ENCODE measurements at places on chromosomes 4 and X. TPM values are rescaled to one million over a fixed set of nuclear protein-coding genes. Genes with fewer than 3 reads are reported as not detected.

The BANK1 gene
- not detected for total RNA-seq

The NHSL2 gene
- 3.2 TPM for total RNA-seq

The MSN gene
- 286 TPM for total RNA-seq

The TLR1 gene
- total RNA-seq = not detected

The ARX gene
- total RNA-seq = not detected

The CT45A10 gene
- total RNA-seq = not detected

The SMARCA1 gene
- 36.9 TPM for total RNA-seq

The PGAM4 gene
- total RNA-seq = not detected

The MAGEA2B gene
- total RNA-seq = not detected

The STPG2 gene
- not detected for total RNA-seq

GRCh38 chrX:136094962-136095361 lies 52.4 kb upstream of the FHL1 start:
- DNase-seq = peak; percentile 13

DNA sequence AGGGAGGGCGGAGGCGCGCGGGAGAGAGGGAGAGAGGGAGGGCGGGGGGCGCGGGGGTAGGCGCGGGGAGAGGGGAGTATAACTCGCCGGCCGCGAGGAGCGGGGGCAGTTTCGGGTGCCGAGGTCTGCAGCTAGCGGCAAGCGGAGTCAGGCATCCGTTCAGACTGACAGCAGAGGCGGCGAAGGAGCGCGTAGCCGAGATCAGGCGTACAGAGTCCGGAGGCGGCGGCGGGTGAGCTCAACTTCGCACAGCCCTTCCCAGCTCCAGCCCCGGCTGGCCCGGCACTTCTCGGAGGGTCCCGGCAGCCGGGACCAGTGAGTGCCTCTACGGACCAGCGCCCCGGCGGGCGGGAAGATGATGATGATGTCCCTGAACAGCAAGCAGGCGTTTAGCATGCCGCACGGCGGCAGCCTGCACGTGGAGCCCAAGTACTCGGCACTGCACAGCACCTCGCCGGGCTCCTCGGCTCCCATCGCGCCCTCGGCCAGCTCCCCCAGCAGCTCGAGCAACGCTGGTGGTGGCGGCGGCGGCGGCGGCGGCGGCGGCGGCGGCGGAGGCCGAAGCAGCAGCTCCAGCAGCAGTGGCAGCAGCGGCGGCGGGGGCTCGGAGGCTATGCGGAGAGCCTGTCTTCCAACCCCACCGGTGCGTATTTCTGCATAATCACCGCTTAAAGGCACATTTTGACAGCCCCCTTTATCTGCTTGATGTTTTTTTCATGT lies at the start of gene POU4F2:
POU4F2 (plus strand) TSS at position 108 of the 720 bp plus-strand sequence; CDS start at position 356, 248 bp downstream.
- DNase-seq = peak; percentile 52

- DNase-seq = peak; percentile 41
Observed at GRCh38 chr4:158930639-158930972, 161.8 kb downstream of the FNIP2 start.

- DNase-seq = no peak
Observed at GRCh38 chr4:145213245-145213644, 32.9 kb upstream of the OTUD4 start.

GRCh38 chr4:134073711-134074110 lies 127.9 kb downstream of the PABPC4L start:
- DNase-seq = no peak

DNA sequence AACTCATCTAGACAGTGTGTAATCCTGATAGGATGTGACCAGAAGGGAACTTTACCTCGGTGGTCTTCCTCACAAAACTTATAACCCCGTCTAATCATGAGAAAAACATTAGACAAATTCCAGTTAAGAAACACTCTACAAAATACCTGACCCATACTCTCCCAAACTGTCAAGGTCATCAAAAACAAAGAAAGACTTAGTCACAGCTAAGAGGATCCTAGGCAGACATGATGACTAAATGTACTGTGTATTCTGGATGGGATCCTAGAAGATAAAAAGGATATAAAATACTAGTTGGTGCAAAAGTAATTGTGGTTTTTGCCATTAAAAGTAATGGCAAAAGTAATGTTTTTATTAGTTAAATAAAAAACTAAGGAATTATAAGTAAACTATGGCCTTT lies 81.6 kb downstream of the DTHD1 start:
- no peak for DNase-seq

DNA sequence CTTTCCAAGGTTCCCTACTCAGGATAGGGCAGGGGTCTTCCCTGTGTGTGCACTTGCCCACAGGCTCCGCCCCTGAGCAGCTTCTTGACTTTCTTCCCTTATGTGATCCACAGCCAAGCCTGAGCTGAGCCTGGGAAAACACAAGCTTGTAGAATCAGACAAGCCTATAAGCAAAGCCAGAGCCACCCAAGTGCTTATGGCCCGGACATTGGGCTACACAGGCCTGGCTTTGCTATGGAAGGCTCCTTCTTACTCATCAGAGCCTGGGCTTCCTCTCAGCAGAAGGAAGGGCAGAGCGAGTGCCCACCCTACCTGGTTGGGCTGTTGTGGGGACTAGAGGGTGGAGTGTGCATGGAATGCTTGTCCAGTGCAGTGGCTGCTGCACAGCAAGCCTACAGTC lies 1.3 kb upstream of the TNIP2 start:
- no peak for DNase-seq

GRCh38 chrX:149631234-149632165 lies at the start of gene TMEM185A:
TMEM185A (minus strand) TSS chrX:149631792; CDS start chrX:149631580, 212 bp downstream.
- peak; percentile 71 for DNase-seq

GRCh38 chrX:29587107-29587506 lies 628.3 kb upstream of the MAGEB2 start:
- DNase-seq = no peak

DNA sequence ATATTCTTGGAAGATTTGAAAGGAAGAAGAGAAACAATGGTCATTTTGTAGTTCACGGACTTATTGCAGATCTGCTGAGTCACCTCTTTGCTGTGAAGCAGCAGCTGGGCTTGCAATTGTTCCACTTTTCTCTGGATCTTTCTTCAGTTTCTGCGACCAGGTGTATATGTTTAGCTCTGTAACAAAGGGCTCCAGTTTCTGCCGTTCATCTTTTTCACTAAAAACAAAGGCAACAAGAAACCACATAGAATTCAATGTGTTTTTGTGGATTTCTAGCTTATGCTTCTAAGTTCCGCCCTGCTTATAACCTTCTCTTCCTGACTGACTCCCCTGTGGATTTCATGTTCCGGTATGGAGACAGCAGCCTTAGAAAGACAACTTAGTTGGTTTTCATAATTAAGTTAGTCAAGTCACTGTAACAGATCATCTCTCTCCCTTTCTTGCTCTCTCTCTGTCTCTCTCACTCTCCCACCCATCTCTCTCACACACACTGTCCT lies 121.6 kb upstream of the EPHA5 start:
- peak; percentile 15 for DNase-seq

DNA sequence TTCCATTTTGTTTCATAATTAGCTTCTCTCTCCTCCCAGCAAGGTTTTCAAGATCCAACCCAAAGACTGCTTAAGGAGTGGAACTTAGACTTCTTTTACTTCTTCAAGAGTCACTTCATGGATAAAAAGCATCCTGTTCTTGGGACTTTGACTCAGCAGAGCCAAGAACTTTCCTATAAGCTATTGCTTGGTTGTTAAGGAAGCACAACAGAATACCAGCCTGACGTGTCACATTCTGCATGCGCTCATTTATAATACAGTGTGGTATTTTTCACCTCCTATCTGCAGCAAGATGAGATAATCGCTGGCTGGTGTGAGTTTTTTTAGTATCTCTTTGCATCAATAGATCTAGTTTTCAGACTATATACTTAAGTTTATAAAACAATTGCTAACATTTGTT lies 152.1 kb downstream of the PALLD start:
- peak; percentile 85 for DNase-seq

DNA sequence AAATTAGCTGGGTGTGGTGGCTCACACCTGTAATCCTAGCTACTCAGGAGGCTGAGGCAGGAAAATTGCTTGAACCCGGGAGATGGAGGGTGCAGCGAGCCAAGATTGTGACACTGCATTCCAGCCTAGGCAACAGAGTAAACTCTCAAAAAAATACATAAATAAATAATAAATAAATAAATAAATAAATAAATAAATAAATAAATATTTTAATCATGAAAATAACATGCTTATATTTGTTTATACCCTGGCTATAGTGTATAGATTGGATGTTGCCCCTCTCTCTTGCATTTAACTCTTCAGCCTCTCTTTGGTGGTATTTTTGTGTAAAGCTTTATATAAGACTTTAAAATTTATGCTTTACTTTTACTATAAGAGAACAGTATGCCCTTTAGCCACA lies 51.8 kb downstream of the KCNIP4 start:
- no peak for DNase-seq

DNA sequence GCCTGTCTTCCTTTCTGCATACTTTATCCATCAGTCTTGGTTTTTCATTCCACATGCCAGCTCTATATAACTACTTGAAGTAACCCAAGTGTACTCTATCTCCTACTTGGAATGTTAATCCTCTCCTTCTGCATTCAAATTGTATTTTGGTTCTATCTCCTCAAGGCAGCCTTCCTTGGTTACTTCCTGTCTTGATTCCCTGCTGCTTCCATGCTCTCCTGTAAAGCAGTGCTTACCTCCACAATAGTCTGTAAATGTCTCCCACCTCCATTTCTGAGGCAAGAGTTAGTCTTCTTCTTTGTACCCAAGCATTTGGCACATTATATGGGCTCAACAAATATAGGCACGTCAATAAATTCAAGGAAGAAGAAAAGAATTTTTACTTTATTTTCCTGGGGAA lies 298.4 kb downstream of the ARHGAP24 start:
- DNase-seq = no peak

GRCh38 chr4:113504422-113504821 lies 257.1 kb downstream of the CAMK2D start:
- no peak for DNase-seq

DNA sequence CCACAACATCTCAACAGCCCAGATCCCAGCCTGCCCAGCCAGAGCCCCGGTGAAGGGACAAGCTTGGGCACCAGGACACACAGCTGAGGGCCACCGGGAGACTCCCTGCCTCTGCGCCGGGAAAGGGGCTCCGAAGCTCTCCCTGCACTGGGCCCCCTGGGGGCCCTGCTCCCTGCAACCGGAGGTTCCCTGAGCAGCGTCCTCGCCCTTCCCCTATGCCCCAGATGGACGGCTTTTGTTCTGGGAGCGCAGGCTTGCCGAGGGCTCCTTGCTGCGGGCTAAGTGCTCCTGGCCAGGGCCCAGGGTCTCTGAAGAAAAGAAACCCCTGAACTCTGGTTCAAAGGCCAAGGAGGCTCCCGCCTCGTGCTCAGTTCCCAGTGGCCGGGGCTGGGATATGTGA lies 899 bp upstream of the ZFP92 start:
- no peak for DNase-seq

- no peak for DNase-seq
Observed at GRCh38 chr4:95550115-95550987, 1.6 kb upstream of the UNC5C start.

GRCh38 chrX:135432881-135433521 lies 11.3 kb downstream of the SMIM10L2A start:
- no peak for DNase-seq

GRCh38 chrX:40063555-40063954 lies 34.2 kb downstream of the BCOR start:
- DNase-seq = no peak

- no peak for DNase-seq
Observed at GRCh38 chr4:168516841-168517240, 20.0 kb downstream of the PALLD start.

- peak; percentile 36 for DNase-seq
Observed at GRCh38 chrX:112851806-112852205, 11.2 kb upstream of the AMOT start.

DNA sequence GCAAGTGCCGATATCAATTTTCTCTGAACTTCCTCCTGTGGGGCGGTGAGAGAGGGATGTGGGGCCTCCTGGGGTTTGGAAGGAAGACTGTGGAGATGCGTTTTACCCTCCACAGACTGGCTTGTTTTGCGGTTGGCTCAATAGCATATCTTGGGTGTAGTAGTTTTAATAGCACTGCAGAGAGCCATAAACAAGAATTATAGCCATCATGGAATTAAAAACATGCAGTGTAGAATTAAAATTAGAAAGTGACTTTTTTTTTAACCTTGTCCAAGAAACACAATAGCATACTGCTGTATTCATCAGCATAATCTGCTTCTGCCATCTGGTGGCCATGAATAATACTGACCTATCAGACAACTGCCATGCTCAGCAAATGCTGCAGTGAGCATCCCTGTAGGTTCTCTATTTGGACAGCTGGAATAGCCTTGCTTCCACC lies 47.3 kb upstream of the SCML1 start:
- peak; percentile 66 for DNase-seq

DNA sequence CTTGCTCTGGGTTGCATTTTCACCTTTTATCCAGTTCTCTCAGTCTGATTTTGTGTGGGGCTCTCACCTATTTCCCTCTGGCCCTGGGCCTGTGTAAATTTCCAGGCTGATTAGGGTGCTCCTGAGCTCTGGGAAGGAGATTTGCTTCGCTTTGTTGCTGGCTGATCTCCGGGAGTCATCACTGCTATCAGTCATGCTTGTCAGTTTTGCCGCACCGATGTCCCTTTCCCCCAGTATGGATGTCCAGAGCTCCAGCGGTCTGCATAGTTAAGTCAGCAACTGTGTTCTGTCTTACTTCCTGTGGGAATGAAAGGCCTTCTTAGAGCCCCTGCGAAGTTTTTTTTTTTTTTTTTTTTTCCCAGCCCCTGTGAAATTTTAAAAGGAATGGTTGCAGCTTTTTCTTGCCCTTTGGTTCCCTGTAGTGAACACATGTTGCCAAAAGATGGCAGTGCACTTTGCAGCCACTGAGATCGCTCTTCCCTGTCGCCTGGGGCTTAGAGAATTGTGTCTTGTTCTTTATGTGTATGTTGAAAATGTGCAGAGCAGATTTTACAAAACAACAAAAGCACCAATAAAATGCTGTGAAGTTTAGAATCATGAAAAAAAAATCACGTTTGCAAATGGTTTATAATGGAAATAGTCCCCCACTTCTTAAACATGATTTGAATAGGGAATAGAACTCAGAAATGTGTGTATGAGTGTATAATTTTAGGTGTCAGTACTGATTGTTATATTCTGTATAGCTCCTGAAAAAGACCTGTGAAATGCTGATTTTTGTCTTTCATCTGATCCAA lies 109.1 kb upstream of the SLC4A4 start:
- peak; percentile 79 for DNase-seq

GRCh38 chr4:96736352-96736889 lies 896.5 kb downstream of the PDHA2 start:
- peak; percentile 2 for DNase-seq

- DNase-seq = peak; percentile 85
Observed at GRCh38 chrX:22365460-22365859, 92.7 kb downstream of the CBLL2 start.

GRCh38 chr4:159185591-159186023 lies 82.7 kb downstream of the RAPGEF2 start:
- peak; percentile 14 for DNase-seq

DNA sequence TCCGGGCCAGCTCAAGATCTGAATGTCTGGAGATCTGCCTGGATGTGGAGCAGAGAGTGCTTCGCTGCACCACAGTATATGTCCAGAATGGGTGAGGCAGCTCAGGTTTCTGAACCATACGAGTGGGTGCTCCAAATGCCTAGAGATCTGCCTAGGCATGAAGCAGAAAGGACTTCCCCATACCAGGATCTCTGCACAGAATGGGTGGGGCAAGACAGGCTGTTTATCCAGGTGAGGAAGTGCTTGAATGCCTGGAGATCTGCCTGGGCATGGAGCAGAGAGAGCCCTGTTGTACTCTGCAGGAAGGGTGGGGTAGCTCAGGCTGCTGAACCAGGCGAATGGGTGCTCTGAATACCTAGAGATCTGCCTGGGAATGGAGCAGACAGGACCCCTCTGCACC lies 45.4 kb upstream of the MAGEC2 start:
- DNase-seq = no peak

Data from GM23248 (cell line).